Effector memory CD4-positive, alpha-beta T cell (primary cell): ENCODE measurements at places on chromosomes 16 and 17.

- DNase-seq: no peak
Observed at GRCh38 chr17:14225254-14225980, 11.2 kb downstream of the CDRT15 start.

- DNase-seq: no peak
Observed at GRCh38 chr16:1305823-1306222, 3.6 kb upstream of the UBE2I start.

DNA sequence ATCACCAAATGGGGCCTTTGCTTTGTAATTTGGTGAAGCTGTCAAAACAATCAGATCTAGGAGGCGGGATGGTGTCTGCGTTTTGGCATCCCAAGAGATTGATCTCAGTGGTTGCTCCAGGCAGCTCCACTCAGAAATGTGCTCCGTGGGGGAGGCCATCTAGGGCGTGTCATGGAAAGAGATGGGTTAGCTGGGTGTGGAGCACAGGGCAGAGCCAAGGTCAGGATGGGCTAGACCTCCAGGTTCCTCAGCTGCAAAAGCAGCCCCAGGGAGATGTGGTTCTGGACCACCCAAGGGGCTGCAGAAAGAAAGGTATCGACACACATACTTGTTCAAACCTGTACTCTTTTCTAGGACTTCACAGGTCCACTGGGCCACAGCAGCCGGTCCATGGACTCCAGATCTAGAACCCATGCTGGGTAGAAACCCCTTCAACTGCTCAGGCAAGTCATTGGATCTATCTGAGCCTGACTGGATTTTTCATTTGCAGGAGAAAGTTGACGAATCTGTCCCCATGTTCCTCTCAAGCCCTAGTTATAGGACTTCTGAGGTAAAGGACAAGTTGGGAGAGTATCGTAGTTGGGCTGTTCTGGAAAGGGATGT is 270.2 kb upstream of the RPL38 start:
- DNase-seq: no peak

DNA sequence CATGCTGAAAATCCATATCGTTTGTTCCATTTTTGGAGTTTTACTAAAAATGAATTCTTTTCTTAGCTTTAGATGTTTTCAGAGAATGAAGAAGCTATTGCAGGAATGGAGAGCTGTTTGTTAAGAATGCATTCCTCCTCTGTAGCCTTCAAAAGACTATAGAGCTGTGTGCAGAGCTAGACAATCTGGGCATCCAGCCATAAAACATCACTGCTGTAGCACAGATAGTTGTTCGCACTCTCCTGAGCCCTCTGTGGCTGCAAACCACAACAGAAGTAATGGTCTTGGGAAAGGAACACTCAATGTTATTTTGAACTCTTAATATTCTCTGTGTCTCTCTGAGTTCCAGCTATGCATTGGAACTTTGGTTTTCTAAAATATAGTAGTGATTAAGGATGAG is 4.9 kb downstream of the TNRC6C start:
- DNase-seq: no peak

GRCh38 chr16:27316038-27316680 is 2.4 kb downstream of the IL4R start:
- DNase-seq: no peak

DNA sequence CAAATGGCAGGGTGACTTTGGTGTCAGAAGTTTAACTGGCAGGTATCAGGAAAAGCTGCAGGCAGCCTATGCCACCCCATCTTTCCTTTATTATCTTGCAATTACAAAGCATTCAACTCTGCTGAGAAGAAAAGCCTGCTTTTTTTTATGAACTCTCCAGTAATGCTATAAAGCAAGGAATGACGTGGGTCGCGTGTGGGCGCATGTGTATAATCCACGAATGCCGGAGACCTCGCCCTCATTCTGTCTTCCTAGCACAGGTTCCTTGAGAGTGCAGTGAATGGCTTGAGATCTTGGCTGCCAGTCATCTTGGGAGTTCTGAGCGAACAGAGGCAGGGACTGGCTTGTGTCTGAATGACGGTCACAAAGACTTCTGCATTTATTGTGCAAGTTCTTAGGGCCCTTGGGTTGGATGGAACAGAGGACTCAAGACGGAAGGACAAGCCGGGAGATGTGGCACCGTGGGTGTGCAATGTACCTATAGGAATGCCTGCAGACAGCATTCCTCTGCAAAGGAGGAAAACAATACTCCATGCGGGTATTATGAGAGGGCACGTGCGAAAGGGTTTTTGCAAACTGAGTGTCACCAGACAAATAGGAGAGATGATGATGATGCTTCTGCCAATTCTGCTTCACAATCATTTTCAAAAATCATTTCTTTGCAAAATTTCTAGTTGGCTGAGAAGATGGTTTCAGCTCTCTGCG is 96.1 kb upstream of the ELAC2 start:
- DNase-seq: no peak

DNA sequence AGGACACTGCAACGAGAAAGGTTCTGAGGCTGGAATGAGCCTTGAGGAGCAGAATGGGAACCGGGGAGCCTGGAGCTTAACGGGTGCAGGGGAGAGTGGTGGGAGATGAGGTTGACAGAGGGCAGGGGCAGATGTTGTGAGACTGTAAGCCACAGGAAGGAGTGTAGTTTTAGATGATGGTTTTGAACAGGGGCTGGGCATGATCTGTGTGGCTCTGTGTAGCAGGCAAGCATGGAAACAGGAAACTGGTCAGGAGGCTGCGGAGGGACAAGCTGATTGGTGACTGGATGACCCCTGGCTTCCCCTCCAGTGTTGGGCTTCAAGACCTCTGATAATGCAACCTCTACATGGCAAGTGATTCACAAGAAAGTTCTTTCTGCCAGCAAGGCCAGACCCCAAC is 1.4 kb upstream of the CNGB1 start:
- no peak for DNase-seq

DNA sequence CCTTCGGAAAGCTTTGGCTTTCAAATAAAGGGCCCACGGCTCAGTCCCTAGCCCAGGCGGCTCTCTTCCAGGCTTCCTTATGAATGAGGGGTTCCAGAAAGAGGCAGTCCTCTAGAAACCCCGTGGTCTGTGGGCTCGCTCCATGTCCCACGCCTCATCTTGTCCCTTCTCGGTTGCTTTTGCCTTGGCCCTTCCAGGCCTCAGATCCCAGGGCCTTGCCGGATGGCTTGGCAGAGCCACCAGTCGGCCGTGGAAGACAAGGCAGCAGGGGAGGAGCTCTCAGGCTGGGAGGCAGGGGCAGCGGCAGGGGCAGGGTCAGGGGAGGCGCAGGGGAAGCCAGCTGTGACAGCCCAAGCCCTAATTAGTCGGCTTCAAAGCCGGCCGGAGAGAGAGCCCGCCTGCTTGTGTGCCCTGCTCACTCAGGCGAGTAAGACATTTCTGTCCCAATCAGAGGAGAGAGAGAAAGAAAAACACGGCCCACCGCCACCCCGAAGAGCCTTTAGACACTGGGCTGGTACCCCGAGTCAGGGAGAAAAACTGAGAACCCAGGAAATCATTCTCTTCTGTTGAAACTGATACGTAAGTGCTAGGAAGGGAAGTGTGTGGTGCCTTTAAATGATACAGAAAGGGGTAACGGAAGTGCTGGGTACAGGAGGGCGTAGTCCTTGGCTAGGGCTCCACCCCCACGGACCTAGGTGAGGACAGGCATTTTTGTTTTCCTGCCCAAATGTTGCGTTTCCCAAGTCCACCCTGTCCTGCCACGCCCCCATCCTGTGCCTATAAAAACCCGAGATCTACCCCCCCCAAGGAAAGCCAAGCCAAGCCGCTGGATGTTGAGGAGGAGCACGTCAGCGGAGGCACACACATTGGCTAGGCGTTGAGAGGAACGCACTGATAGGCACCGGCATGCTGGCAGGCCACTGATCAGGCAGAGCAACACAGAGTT is 27.8 kb upstream of the MEIOC start:
- DNase-seq: no peak

DNA sequence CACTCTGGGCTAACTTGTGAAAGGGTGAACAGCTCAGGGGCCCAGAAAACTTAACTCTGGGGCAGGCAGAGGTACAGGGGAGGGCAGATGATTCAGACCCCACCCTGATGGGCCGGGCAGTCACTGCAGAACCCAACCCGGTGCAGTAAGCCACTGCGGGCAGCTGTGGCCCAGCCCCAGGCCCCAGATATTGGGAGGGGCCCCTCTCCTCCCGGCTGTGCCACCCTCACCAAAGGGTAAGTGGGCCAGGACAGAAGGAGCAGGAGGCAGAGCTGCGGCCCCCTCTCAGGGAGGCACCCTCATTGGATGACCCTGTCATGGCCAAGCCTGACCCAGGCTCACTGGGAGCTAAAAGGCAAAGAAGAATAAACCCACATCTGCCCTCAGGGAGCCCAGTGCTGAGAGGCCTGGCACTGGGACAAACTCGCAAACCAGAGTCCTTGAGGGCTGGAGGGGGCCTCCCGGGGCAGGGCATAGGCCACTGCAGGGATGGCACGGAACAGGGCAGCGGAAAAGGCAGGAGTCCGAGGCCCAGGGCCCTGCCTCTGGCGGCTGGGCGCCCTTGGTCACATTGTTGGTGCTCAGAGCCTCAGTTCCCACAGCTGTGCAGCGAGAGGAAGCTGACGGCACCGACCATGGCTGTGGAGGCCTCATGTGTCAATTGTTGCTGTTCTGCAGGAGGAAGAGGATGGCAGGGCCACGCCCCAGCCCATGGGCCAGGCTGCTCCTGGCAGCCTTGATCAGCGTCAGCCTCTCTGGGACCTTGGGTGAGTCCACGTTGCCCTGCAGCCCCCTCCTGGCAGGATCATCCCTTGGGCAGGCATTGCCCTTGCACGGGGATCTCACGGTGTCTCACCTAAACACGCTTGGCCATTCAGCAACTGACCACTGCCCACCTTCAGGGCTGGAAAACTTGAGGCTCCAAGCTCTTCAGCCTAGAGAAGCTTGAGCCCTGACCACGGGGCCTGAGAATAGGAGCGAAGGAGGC is 3.1 kb downstream of the ITGB4 start:
- DNase-seq: no peak

DNA sequence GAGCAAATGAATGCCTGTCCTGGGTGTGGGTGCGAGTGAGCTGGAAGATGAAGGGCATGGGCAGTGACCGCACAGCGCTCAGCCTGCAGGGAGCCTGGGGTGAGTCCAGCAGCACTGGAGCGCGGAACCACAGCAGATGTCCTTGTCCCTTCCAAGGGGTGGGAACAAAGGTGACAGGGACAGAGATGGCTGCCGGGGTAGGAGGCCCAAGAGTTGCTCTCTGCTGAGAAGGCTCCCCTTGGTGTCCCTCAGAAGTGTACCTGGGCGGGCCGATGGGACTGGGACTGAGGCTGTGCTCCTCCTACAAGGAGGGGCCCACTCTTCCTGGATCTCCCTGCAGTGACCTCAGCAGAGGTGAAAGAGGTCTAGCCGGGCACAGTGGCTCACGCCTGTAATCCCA is 7.6 kb upstream of the PGAP6 start:
- DNase-seq: no peak

DNA sequence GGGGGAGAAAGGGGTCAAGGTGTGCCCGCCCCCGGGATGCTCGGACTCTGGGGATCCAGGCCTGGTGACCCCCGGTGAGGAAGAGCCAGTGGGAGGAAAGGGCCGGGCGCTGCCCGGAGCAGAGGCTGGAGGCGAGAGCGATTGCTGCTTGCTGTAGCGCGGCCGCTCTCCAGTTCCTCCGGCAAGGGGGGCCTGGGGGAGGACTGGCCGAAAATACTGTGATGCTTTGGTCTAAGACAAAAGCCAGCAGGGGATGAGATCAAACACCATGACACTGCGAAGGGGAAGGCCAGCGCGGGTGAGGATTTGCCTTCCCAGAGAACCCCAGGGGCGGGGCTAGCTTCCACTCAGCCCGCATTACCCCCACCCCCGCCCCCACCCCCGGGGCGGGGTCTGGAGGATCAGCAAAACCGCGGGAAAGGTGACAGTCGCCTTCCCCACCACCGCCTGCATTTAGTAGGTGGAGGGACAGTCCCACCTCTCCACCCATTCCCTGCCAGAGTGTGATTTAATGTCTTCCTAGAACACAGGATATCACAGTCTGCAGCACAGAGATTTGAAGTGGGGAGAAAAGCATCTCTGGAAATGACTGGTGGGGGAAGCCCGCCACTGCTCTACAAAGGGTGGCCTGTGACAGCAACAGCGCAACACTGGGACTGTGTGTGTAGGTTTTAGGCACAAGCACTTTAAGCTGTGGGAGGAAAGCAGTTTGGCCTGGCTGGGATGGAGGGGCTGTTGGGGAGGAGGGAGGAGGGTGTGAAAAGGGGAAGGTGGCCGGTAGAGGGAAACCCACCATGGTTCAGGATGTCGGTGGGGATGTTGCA is 25.7 kb downstream of the MRC2 start:
- DNase-seq: peak; percentile 34

GRCh38 chr16:57513371-57514102 is 22.8 kb downstream of the CCDC102A start:
- no peak for DNase-seq

- no peak for DNase-seq
Observed at GRCh38 chr16:56538331-56538730, 18.5 kb upstream of the BBS2 start.

DNA sequence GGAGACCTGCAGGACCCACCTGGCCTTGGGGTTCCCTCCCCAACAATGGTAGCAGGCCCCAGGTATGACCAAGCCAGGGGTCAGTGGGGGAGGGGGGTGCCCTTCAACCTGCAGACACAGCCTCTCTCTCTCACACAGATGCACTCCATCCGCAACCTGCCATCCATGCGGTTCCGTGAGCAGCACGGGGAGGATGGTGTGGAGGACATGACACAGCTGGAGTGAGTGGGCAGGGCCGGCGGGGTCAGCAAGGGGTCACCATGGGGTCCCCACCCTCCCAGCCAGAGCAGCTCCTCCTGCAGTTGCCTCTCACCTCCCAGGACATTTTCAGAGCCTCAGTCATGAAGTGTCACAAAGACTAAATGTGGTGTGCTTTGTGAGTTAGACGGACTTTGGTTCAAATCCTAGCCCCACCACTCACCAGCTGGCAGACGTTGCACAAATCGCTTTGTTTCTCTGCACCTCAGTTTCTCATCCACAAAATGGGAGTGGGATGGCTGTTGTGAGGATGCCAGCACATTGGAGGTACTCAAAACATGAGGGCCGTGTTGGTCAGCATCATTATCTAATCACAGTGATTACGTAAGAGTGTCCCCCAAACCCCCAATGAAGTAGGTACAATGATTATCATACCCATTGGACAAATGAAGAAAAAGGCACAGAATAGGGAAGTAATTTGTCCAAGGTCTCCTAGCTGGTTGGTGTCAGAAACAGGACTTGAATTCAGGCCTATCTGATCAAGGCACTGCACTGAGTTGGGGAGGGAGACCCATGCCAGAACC is 16.0 kb downstream of the MYO15A start:
- no peak for DNase-seq
